Activated naive CD8-positive, alpha-beta T cell treated with anti-CD3 and anti-CD28 coated beads, Interleukin-2, amount 50 U/mL, for 16 hours (primary cell): ENCODE measurements at places on chromosomes 11 and 22.

- no peak for DNase-seq
These were observed 21.1 kb upstream of the IGLL5 start for GRCh38 chr22:22866381-22867111.

DNA sequence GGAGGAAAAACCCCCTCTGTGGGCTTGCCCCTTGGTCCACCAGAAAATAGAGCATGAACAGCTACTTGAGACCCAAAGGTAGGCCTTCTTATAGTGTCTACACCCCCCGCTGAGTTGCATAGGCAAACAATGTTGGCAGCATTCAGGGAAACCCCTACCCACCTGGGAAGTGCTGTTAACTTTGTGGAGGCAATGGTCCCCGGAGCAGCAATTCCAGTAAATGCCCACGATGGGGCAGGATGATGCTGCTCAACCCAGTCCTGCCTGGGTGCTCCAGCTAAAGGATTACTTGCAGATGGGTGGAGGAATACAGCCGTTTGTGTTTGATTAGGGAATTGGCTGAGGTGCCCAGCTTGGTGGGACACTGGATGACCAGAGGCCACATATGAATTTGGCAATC lies 381.3 kb upstream of the ANO5 start:
- DNase-seq = no peak

GRCh38 chr11:15227011-15227410 lies 112.3 kb downstream of the INSC start:
- DNase-seq = no peak

- DNase-seq = no peak
These were observed 14.5 kb downstream of the MIF start for GRCh38 chr22:23908587-23909205.

DNA sequence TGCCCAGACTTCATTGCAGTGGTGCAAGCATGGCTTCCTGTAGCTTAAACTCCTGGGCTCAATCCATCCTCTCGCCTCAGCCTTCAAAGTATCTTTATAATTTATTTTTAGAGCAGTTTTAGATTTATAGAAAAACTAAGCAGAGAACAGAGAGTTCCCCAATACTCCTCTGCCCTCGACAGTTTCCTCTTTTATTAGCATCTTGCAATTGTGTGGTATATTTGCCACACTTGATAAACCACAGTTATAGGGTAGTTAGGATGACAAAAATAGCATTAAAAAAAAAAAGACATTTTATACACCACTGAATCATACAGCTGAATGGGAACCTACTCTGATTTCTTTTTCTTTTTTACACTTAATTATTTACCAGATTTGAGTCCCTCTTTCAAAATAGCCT lies 31.2 kb downstream of the MS4A2 start:
- DNase-seq = no peak

DNA sequence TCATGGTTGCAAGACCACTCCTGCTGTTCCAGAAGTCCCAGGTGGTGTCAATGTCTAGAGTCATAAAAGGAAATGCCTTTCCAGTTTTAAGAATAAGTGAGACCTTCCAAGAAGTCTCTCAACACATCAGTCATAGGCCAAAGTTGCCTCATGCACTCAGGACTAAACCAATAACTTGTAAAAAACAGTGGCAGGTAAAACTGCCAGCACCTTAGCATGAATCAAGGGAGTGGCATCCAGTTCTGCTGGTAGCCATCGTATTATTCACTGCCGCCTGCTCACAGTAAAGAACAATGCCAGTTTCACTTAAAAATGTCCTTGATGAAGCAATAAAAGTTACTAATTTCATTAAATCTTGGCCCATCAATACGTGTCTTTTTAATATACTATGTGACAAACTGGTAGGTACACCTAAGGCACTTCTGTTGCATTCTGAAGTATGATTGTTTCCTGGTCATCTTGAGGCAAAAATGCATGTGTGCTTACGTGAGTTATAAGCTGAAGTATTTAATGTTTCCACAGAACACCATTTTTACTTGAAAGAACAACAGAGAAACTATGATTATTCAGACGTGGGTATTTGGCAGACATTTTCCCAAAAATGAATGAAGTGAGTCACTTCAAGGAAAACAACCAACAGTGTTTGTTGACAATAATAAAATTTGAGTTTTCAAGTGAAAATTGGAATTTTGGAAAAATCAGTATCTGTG lies 125.2 kb upstream of the SNX19 start:
- no peak for DNase-seq

DNA sequence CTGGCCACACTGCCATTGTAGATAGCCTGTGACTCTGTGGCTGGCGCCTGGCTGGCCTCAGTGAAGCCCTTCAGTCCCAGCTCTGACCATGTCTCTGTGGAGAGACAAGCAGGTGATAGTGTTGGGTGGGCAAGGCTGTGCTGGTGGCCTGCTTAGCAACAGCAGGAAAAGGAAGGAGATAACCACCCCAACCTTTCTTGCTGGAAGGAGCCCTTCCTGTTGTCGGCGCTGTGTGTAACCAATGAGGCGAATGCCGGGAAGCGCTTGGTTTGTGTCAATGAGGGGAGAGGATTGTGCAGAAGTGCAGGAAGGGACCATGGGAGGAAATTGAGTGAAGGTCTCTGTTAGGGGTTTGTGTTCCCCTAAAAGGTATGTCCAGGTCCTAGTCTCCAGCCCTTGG lies 27.3 kb downstream of the PARVB start:
- no peak for DNase-seq

DNA sequence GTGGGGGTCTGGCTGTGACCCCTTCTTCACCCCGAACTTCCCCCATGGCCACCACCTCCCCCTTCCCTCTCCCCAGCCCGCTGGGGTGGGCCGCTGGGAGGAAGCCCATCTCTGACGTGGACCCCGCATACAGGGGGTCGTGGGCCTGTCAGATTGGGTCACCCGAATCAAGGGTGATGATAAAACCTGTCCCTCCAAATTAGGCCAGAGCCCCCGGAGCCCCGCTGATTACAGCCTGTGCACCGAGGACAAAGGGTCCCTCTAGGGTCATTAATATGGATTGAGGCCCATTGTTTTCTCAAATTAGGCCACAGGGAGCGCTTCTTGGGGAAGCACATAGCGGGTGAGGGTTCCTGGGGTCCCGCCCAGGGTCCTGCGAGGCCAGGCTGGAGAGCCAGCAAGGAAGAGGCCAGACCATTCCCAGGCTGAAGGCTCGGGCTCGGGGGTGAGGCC lies 4.9 kb upstream of the LINC01488 start:
- no peak for DNase-seq

- DNase-seq = no peak
These were observed 11.8 kb upstream of the KCNJ11 start for GRCh38 chr11:17400048-17400775.

- no peak for DNase-seq
These were observed 208.1 kb downstream of the CTTN start for GRCh38 chr11:70606248-70606950.

DNA sequence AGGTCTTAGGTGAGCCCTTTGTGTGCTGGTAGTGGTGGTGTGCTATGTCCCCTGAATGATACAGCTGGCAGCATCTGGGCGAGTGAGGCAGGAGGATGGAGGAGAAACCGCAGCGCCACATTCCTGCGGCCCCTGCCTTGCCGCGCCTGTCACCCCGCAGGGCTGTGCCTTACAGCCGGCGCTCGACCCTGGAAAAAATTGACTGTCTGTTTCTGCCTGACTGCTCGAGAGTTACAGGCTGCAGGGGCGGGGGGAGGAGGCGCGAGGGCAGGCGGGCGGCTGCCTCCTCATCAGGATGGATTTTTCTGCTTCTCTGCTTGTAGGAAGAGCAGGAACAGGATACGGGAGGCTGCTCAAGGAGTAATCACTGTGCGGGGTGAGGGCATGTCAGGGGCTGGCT lies 443.4 kb downstream of the MIAT start:
- DNase-seq = no peak

DNA sequence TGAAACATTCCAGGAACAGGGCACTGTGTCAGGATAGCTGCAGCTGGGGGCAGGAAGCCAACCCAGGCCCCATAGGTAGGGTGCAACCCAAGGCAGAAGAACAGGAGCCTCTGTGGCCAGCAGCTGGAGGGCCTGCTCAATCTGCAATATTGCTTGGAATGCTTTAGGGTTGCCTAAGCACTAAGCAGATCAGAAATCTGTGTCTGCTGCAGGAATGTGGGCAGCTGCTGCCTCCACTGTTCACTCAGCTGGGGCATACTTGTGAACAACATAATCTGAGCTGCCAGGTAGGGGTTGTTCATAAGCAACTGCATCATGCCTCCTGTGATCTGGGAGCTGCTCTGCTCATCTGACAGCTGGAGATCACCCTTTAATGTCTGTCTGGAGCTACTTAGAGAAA lies 1.7 kb downstream of the UBQLNL start:
- DNase-seq = no peak

- DNase-seq = no peak
These were observed 4.6 kb upstream of the PAMR1 start for GRCh38 chr11:35529971-35530495.

DNA sequence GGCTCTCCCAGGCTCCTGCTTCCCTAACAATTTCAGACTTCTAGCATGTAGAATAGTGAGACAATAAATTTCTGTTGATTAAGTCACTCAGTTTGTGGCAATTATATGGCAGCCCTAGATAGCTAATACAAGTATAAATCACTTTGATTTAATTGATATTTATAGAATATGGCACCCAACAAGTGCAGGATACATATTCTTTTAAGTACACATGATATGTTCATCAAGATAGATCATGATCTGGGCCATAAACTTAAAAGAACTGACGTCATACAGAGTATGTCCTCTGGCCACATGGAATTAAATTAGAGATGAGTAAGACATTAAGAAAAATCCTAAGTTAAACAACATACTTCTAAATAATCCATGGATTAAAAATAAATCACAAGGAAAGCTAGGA lies 67.5 kb upstream of the AMOTL1 start:
- no peak for DNase-seq

- DNase-seq = no peak
These were observed 712 bp upstream of the SLC2A11 start for GRCh38 chr22:23856721-23857605.

GRCh38 chr11:4577761-4578160 lies 3.8 kb upstream of the OR52I2 start:
- DNase-seq = no peak

GRCh38 chr22:28406246-28406645 lies 273.4 kb downstream of the TTC28 start:
- DNase-seq = no peak

- no peak for DNase-seq
These were observed 108.0 kb downstream of the SLC1A2 start for GRCh38 chr11:35311331-35311730.

DNA sequence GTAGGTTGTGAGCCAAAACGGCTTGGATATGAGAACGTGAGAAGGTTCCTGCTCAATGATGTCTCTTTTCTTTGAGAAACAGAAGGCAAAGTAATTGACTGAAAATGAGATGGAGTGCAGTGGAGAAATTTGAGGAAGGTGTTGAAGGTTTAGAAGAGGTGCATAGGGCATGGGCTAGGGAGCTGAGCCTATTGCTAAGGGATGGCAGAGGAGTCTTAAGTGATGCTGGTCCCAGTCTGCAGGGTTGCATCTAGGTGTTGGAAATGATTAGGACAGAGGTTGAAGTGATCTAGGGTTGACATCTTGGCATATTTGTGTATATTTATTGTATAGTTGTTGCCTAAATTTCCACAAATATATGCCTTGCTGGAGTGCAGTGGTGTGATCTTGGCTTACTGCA lies 2.3 kb downstream of the BIRC3 start:
- no peak for DNase-seq

DNA sequence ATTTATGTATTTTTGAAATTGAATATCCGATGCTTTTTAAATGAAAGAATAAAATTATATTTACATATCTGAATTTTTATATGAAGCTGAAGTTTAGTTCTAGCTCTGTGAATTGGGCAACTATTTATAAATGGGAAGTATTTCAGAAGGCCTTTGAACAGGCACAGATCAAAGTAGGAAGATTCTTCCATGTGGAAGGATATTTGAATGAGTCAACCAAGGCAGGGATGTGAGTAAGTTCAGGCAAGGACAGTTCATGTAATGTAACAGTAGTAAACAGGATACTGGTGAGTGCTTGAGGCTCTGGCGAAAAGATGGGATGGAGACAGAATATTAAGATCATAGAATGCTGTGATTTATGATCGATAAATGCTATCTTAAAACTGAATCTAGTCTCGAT lies 417.8 kb upstream of the CCDC179 start:
- no peak for DNase-seq

- DNase-seq = no peak
These were observed 5.6 kb downstream of the DERL3 start for GRCh38 chr22:23833017-23833751.

DNA sequence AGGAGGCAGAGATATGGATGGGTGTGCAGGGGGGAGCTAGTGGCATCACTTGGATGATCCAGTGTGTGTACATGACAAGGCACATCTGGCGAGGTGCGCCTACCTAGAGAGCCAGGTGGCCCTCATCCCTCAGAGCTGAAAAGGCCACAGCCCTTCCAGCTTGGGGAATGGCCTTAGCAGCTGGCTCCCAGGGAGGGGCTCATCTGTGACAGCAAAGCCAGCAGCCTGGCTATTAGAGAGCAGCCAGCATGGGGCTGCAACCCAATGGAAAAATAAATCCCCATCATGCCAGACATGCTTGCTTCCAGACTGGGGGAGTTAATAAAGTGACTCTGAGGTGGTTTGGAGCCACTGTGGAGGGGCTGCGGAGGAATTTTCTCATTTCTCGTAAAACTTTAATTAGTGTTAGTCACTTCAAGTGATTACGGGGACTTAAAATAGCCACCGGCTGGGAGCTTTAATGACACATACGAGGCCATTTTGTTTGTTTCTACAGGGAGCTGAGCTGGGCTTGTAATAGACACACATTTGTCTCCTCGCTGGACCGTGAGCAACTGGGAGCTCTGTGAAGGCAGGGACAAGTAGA lies 111.2 kb upstream of the ALX4 start:
- DNase-seq = no peak

- no peak for DNase-seq
These were observed 105.9 kb downstream of the CCDC83 start for GRCh38 chr11:85961130-85961529.

DNA sequence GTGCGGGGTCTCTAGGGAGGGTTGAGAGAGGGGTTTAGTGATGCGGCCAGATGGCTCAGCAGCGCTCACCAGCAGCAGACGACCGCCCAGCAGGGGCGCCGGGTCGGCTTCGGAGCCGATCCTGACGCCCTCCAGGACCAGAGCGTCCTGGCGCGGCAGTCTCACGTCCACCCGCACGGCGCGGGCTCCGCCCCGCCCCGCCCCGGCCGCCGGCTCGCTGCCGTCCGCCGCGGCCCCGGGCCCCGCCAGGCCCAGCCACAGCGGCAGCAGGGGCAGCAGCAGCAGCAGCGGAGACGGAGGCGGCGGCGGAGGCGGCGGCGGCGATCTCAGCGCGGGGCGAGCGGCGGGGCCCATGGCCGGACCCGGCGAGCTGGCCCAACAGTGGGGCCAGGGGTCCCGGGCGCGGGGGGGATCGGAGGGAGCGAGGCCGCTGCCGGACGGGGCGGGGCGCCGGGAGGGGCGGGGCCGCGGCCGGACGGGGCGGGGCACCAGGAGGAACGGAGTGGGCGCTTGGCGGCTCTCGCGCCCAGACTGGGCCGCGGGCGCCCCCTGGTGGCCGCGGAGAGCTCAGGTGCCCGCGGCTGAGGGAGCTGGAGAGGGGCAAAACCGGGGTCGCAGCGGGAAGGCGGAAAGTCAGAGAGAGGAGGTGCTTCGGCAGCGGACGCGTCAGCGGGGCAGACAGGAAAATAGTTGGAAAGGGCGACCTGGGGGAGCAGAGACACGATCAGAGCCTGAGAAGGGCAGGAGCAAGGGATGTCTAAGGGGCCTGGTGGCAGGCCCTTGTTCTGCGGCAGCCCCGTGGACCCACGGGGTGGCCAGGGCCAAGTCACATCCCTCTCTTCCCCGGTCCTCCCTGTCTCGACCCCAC lies at the start of gene RNF215:
RNF215 (minus strand) TSS at position 452 of the 868 bp plus-strand sequence; CDS start at position 354, 98 bp downstream.
- DNase-seq = peak; percentile 44

- DNase-seq = no peak
These were observed 22.6 kb downstream of the FADD start for GRCh38 chr11:70225681-70226177.

GRCh38 chr11:26480041-26480440 lies 92.0 kb downstream of the MUC15 start:
- DNase-seq = no peak
